ENCODE measurements at places on chromosomes 6 and 20.

DNA sequence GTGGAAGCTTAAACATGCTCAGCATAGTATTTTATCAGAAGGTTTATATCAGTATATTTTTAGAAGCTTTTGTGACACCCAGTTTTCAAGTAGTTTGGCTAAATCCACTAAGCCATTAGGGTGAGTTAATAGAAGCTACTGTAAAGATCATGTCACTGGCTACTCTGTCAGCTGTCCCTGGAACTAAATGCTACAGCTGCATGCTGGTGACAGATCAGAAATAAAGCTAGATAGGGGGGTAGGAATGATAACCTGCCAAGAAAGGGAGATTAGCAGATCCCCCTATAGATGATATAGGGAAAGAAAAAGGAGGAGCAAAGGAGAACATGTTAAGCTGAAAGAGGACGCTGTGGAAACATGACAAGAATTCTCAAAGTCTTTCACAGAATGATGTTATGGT lies 363.2 kb downstream of the QKI start:
- DNase-seq, result no peak

GRCh38 chr6:90449311-90449710 lies 137.6 kb downstream of the MAP3K7 start:
- no peak for DNase-seq

- no peak for DNase-seq
These were observed 48.1 kb upstream of the SMLR1 start for GRCh38 chr6:130778946-130779657.

GRCh38 chr20:36542516-36543183 lies 1.3 kb downstream of the MYL9 start:
- DNase-seq, result no peak

DNA sequence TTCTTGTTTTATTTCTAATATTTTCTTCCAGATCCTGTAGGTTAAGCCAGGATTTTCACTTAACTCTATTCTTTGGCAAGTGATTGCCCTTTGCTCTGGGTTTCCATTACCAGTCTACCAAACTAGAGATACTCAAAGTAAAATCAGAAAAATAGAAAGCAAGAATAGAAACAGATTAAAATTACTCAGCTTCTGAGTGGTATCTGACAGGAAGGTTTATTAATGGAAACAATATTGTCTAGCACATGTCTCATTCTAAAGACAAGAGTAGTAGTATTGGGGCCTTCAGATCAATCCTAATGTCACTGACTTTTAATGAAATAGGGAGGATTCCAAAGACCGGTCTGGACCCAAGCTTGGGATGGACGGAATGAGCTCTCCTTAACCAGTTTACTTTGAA lies 72.3 kb downstream of the SIM1 start:
- no peak for DNase-seq

GRCh38 chr6:79708095-79708791 lies 77.1 kb downstream of the SH3BGRL2 start:
- no peak for DNase-seq

GRCh38 chr6:123712831-123713230 lies 76.1 kb upstream of the TRDN start:
- no peak for DNase-seq

GRCh38 chr20:37714978-37715672 lies 21.3 kb downstream of the CTNNBL1 start:
- no peak for DNase-seq

- DNase-seq, result no peak
These were observed 60.3 kb downstream of the BMP6 start for GRCh38 chr6:7786214-7786661.

- DNase-seq, result no peak
These were observed 256.0 kb downstream of the TPBG start for GRCh38 chr6:82619573-82619972.

DNA sequence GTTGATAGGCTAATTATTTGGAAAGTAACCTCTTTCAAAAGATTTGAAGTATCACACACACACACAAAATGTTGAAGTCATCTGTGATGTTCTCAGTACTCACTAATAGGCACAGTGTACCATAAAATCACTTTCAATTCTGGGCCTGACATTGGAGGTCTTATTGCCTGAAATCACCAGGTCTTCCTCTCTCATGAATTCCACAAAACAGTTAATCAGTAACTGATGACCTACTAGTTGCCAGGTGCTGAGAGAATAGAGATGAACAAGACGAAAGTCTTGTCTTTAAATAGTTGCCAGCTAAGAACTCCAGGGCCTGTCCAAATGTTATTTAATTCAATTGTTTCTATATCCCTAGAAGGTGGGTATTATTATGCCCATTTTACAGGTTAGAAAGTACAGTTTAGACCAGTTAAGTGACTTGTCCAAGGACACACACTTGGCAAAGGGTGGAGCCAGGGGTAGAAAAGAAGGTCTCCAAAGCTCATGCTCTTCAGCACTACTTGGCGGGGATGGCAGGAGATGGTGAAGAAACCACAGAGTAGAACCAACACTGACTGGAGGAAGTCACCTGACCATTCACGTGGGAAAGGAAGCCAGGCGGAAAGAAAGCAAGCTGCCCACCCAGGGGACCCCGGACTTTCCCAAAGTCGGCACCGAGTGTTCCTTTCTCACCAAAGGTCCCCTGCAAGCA lies 116.4 kb downstream of the KIF6 start:
- DNase-seq, result no peak

- DNase-seq, result no peak
These were observed 7.9 kb downstream of the AARS2 start for GRCh38 chr6:44305200-44305725.

GRCh38 chr20:47762699-47763268 lies 22.5 kb downstream of the SULF2 start:
- no peak for DNase-seq

GRCh38 chr20:38211200-38212097 lies 46.4 kb upstream of the TGM2 start:
- no peak for DNase-seq
